Esophagus muscularis mucosa (tissue), 4 donors: ENCODE measurements at places on chromosomes 12 and 14. TPM values are rescaled to one million over a fixed set of nuclear protein-coding genes. Genes with fewer than 3 reads are reported as not detected.

GLS2 gene
- total RNA-seq: 0.99 TPM

C12orf50 gene
- not detected for total RNA-seq

MUCL1 gene
- total RNA-seq: not detected

TRAFD1 gene
- 33.4 TPM for total RNA-seq

FOXG1 gene
- total RNA-seq: 0.65 TPM

C12orf54 gene
- total RNA-seq: not detected

ACRBP gene
- 0.97 TPM for total RNA-seq

AICDA gene
- total RNA-seq: not detected

PCED1B gene
- total RNA-seq: 0.92 TPM

CIROP gene
- total RNA-seq: not detected

SLC17A8 gene
- total RNA-seq: not detected

CHMP4A gene
- 85.2 TPM for total RNA-seq

B4GALNT3 gene
- total RNA-seq: under 0.01 TPM

GRCh38 chr12:96244826-96245225 lies 50.7 kb downstream of the ELK3 start:
- no peak for DNase-seq

DNA sequence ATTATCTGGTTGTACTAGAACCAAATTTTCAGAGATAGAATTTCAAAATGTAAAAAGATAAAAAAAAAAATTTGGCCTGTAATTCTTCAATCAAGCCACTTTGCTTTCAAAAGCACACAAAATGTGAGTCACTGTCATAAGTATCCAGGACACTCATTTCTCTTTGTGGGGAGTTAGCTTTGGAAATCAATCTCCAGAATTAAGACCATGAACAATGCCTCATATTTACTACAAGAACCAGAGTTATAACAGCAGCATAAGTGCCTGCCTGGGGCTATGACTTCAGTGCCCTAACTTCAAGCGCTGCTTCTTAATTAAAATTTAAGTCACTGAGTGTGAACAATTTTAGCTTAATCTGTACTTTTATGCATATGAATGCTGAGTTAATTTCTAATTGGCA lies 162.1 kb downstream of the C12orf42 start:
- no peak for DNase-seq

- DNase-seq: no peak
Measured at GRCh38 chr14:100850841-100851585, 25.1 kb downstream of the MEG3 start.

- DNase-seq: no peak
Measured at GRCh38 chr14:76884853-76885276, 58.7 kb downstream of the LRRC74A start.

DNA sequence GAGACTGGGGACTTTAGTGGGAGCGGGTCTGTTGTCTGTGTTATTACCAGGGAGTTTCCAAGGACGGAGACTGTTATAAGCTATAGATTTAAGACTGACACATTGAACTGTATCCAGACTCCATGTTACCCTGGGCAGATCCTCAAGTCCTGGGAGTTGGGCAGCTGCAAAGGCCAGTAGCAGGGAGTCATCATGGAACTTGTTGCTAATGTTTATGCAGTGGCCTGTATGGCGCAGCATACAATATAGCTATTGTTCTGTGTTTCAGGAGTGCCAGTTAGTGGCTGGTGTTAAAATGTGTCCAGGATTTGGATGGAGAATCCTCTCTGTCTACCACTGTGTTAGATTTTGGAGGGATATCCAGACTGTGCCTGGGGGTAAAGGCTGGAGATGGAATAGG lies 31.7 kb downstream of the SMOC1 start:
- no peak for DNase-seq

DNA sequence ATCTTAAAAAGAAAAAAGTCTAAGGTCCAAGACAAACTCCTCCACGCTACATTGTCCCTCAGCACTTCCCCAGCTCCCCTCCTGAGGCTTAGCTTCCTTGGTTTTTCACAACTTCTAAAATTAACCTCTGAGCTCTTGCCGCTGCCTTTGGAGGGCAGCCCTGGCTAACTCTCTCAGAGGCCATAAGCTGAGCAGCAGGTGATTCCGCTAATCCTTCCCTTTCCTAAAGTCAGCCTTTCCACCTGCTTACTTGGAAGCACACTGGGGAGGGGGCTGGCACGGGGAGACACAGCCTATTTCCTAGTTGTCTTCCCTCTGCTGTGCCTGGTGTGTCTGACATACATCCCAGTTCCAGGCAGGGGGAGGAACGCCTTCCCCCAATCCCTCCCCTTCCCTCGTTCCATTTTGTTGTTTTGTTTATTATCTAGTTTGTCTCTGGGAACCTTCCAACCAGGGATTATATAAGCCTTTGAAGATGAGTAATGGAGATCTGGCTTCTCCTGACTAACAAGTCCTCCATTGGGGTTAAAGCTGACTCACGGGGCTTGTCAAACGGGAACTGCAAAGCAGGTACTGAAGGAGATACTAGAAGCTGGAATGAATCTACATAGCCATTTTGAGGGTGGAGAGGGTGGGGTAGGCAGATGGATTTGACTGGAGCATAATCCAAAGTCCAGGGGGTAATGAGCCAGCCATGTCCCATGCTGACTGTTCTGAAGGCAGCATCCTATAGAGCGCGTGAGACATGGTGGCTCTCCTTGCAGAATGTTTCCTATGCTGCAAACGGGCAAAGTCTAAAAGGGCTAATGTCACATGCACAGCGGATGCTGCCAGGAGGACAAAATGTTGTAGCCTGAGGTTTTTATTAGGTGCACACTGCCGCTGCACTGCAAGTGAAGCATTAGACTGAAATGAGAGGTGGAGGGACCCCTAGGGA lies 230.8 kb downstream of the FOXN3 start:
- no peak for DNase-seq

- no peak for DNase-seq
Measured at GRCh38 chr12:114982760-114983159, 298.8 kb upstream of the TBX3 start.

GRCh38 chr14:104734991-104735779 lies 11.2 kb downstream of the ADSS1 start:
- no peak for DNase-seq

DNA sequence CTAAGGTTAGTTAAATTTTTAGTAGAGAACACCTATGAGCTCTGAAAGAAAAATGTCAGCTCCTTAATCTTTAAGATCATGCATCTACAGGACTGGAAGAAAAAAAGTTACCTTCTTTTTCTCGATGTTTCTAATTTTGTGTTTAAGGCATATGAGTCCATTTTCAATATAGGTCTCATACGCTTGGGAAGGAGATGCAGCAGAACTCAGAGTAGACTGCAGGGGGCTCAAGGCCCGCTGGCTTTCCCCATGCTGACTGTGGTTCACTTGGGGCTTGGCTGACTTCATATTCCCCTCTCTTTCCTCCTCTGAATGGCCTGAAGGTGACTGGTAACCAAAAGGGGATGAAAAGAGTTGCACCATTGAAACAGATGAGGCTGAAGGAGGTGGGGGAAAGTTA lies 1.5 kb downstream of the CAPRIN2 start:
- DNase-seq: no peak

GRCh38 chr14:67532998-67533753 lies at the start of gene PLEKHH1:
TSS of gene PLEKHH1 (plus strand) at chr14:67533290. CDS start at chr14:67541868, 8,578 bp downstream.
- no peak for DNase-seq

GRCh38 chr14:101459551-101459900 lies 101.8 kb upstream of the DIO3 start:
- no peak for DNase-seq

DNA sequence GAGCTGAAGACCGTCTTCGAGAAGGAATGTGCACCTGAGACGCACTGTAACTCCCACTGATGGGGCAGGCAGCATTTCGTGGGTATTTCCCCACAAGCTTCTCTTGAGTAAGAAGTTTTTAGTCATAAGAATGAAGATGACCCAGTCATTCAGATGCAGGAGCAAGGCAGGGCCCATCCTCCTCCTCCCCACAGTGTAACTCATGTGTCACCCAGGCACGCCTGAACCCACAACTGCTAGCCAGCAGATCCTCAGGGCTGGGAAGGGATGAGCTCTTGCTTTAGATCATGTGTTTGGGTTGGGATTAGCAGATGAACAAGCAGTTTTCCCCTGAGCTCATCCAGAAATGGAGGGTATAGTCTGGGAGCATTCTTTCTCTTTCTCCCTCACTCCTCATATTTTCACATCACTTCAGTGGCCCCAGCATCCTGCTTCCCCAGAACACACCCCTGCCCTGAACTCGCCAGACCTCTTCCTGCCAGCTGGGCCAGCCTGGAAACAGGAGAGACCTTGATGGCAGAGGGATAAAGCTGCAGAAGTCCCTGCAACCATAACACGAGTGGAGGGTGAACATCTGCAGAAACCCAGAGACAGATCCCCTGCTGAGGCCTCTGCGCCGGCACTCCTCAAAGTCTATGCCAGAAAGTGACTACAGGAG lies 73.3 kb downstream of the B4GALNT3 start:
- DNase-seq: no peak

DNA sequence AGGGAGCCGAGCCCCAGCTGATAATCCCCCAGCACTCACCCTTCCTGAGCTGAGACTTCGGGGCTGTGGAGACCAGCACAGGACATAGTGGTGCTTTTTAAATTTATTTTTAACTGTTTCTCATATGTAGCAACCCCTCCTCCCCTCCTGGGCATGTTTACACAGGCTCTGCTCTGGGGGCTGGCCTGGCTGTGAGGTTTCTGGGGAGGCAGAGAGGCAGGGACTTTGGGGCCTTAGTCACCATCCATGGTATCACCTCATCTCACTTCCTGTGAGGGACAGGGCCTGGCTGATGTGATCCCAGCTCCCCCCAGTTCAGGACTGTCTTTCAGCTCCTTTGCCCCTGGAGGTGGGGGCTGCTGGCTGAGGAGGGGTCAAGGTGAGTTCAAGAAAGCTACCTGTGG lies 20.4 kb downstream of the VASH1 start:
- peak; percentile 90 for DNase-seq

DNA sequence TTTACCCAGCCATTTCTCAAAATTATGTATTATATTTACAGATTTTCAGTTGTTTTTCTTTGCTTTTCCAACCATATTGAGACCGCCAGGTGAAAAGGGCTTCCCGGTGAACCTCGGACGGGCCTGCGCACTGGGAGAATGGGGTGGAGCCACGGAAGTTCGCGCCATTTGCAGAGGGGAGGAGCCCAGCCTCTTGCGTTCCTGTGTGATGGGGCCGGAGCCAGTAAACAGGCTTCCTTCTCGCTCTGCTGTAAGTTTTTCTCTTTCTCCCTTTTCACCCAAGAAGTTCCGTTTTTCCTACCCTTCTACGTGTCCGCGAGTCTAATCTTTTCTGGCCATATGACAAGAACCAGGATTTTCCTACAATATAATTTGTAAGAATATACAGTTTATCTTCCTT lies 1108.8 kb upstream of the SEL1L start:
- DNase-seq: no peak

GRCh38 chr14:94291906-94292525 lies 1.1 kb downstream of the SERPINA10 start:
- DNase-seq: peak; percentile 82

- no peak for DNase-seq
Measured at GRCh38 chr12:30361145-30361544, 334.5 kb downstream of the IPO8 start.

- DNase-seq: no peak
Measured at GRCh38 chr12:57881475-57881874, 34.9 kb upstream of the CTDSP2 start.

- DNase-seq: no peak
Measured at GRCh38 chr12:91616416-91616815, 433.8 kb upstream of the DCN start.

DNA sequence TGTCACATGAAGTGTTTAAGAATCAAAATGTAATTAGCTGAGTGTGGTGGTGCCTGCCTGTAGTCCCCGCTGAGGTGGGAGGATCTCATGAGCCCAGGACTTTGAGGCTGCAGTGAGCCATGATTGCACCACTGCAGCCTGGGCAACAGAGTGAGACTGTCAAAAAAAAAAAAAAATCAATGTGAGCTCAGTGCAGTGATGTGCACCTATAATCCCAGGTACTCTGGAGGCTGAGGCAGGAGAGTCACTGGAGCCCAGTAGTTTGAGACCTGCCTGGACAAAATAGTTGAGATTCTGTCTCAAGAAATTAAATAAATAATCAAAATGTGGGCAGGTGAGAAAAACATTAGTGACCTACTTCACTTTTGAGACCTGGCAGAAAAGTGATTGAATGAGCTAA lies 140.0 kb downstream of the MON2 start:
- no peak for DNase-seq

DNA sequence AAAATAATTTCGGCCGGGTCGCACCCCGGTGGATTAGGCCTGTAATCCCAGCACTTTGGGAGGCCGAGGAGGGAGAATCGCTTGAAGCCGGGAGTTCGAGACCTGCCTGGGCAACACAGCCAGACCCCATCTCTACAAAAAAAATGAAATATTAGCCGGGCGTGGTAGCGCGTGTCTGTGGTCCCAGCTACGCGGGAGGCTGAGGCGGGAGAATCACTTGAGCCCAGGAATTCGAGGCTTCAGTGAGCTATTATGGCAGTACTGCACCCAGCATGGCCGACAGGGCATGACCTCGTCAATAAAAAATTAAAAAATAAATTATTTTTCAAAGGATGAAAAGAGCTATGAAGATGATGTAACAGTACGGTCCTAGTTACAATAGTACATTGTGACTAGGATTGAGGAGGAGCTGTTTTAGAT lies 523 bp downstream of the GTF2H3 start:
- no peak for DNase-seq

GRCh38 chr12:79524507-79525148 lies 166.1 kb downstream of the PAWR start:
- no peak for DNase-seq

- DNase-seq: no peak
Measured at GRCh38 chr12:60947533-60947932, 1312.7 kb upstream of the USP15 start.

DNA sequence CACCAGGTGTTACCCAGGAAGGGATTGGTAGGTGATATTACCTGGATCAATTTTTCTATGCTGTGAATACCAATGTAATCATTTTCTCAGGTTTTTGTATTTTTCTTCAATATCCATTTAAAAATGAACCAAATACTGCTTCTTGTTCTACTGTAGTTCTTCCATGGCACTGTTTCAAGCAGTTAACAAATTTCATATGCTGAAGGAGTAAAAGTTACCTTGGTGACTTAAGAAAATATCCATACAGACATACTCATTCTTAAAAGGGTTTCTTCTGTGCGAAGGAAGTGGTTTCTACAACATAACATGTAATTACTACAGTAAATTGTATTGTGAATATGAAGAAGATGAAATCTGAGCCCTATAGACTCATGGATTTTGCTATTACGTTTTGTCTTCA lies 222.5 kb downstream of the TMEM117 start:
- DNase-seq: no peak

GRCh38 chr12:103944964-103945363 lies 14.8 kb downstream of the HSP90B1 start:
- DNase-seq: no peak

DNA sequence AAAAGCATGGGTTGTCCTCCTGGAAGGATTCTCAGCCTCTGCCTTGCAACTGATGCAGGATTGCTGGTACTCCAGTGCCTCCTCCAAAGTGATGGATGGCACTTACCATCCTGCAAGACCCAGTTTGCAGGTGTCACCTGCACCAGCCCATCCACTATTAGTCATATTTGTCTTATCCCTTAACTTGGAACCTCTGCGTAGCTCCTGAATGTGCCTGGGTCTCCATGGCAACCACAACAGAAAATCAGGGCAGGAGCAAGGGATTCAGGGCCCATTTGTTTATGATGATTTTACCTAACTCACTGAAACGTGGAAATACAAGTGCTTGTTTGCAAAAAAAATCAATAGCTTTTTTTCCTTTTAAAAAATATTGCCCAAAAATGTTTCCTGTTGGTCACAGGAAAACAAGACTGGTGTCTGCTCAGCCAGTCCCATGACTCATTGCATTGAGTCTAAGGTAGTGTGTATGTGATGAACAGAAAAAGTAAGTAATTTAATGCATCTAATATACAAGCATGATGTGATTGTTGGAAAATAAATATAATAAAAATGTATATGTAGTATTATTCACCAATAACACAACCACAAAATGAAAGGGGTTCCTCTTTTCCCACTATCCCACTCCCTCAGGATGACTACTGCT lies 1196.3 kb upstream of the TMEM132C start:
- DNase-seq: no peak
